GM13977 (cell line): ENCODE measurements at places on chromosomes 4 and X.

DNA sequence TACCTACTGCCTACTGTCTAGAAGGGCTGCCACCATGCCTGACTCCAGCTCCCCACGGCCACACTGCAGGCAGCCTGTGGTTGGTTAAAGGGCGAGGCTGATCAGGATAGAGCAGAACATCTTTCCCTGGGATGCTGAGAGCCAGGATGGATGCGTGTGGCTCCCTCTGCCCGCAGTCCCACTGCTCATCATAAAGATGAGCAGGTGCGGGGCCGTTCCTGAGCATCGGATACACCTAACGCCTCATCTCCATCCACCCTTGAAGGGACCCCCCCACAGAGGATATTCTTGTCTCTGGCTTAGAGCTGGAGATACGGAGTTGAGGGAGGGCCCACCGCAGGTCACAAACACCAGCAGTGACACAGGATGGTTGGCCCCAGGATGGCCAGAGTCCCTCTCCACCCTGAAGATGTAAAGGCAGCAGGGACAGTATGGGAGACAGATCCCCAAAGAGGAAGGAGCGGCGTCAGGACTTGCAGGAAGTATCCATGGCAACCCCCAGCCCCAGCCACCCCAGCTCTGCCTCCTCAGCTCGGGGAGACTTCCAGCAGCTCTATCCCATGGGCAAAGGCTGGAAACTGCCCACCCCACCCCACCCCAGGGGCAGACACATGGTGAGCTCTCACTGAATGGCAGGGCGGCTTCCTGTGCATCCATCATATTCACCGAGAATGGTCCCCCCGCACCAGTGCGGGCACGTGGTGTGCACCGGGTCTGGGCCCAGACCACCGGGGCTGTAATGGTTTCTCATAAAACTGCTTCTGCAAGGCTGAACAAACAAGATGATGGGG is 19.3 kb downstream of the PPP2R2C start:
- DNase-seq = no peak

- DNase-seq = no peak
These were observed 18.4 kb downstream of the C4orf17 start for GRCh38 chr4:99529228-99529627.

- DNase-seq = no peak
These were observed 31.0 kb upstream of the SLC25A4 start for GRCh38 chr4:185112104-185112503.

DNA sequence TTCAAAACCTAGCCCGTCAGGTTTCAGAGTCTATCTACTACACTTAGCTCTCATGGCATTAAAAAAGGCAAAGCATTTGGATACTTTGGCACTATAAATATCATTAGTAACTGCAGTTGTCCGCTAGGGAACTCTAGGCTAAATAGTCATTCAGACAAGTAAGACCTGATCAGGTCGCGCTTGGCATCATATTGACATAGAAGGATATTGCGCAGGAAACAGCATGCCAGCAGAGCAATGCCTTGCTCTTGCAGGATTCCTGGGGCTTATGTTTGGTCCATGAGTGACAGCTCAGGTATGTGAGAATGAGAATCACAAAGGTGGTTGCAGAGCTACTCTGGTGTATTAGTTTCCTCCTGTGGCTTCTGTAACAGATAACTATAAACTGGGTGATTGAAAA is 62.7 kb downstream of the KDM6A start:
- no peak for DNase-seq

DNA sequence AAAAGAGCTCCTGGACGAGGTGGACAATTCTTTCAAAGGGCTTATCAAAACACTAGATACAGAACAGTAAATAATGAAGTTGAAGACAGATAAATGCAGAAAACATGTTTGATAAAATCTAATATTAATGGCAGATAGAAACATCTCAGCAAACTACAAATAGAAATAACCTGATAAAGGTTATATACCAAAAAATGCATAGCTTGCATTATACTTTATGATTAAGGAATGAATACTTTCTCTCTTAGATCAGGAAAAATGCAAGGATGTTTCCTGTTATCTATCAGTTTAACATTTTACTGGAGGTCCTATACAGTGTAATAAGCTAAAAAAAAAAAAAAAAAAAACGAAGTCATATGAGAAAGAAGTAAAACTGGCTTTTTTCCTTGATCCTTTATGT is 304.5 kb upstream of the CXorf51A start:
- DNase-seq = no peak

DNA sequence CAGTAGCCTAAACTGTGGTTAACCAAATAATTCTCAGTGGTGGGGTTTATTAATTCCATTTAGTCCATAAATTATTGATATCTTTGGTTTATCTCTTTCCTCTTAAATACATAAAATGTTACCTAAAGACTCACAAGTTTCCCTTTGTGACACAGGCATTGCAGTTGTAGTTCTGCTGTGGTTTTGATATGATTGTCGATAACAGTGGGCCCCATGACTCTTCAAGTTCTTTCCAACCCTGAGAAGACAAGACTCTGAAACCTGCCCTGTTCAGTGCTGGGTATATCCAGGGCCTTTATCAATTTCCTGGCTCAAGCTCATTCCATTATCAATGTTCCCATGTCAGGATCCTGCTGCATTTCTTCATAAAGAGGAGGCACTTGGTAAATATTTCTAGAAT is 117.9 kb upstream of the TBC1D9 start:
- no peak for DNase-seq

DNA sequence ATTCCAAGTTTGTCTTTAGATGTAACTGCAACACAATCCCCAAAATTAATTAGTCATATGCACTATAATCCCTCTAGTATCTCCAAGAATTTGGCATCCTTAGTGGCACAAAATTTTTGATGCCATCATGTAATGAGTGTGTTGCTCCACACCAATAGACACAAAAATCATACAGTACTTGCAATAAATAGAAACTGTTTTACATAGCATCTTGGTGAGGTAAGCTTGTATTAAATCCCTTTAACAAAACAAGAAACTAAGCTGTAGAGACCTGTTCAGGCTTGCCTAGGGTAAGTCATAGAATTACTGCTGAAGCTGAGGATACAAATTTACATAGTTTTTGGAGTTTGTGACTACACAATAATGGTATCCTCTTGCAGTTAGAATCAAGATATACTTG is 64.5 kb upstream of the PRSS12 start:
- DNase-seq = no peak

DNA sequence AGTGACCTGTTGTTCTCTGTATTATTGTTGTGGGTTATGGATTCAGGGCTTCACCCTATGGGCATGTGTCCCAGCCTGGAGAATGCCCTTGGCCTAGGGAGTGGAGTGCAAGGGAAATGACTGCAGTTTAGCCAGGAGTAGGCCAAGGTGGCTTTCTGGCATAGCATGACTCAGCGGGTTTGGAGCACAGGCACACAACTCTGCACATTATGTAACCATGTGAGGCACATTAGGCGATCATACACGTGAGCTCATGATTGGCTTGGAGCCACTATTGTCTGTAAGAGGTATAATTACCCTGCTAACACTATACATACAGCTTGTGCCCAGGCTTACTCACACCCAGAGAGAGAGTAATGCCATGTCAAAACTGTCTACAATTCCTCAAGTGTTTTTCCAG is 35.1 kb upstream of the TACR3 start:
- DNase-seq = no peak
